ENCODE measurements at places on chromosomes 3 and 15.
A peak's percentile ranks its signal among the peaks of the same experiment; 100 is the strongest.

DNA sequence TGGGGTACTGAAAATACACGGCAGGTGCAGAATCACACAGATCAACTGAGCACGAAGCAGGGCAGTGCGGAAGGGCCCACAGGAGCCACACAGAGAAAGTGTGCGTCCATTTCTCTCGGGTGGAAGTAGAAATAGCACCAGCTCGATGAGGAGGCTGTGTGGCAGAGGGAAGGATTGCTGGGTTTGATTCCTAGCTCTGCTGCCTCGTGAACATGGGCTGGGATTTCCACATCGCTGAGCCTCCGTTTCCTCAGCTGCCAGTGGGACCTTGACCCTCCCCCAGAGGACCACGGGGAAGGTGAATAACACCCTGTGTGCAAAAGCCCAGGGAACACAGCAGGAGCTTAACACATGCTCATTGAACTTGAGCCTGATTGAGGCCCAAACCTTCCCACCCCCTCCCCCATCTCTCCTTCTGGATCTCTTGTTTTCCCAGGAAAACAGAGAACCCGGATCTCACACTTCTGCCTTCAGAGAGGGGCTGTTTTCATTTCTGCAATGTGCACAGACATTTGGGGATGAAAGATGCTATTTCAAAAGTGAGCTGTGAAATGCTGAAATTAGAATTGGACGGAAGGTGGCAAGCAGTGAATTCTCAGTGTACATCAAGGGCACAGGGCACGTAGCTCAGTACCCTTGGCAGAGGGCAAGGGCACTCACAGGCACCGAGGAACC, 38.4 kb downstream of the ABTB1 start:
- DNase-seq, result no peak

DNA sequence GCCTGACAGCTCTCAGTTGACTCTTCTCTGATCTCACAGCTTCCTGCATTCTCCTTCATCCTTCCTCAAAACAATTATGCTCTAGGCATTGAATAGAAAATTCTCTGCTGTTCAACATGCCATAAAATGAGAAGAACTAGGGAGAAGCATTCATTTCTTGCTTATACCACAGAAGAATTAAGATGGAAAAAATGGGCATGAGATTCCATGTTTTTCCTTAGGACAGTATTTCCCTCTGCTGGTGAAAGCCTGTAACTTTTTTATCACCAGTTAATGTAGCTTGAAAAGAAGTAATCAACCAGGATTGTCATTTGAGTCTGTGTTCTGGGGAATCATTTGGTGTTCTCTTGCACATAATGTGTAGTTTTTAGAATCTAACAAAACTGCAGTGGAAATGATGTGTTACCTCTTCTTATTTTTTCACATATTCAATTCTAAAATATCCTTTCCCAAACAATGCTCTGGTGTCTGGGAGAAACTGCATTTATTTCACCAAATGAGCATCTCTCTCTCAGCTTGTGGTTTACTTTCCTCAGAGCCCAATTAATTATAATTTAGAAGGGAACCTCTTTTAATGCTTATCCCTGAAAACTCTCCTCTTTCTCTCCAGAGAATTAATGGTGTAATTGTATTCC, 92.8 kb upstream of the DCBLD2 start:
- DNase-seq, result peak; percentile 63

GRCh38 chr3:151838574-151839312, 24.8 kb downstream of the AADAC start:
- peak; percentile 79 for DNase-seq

DNA sequence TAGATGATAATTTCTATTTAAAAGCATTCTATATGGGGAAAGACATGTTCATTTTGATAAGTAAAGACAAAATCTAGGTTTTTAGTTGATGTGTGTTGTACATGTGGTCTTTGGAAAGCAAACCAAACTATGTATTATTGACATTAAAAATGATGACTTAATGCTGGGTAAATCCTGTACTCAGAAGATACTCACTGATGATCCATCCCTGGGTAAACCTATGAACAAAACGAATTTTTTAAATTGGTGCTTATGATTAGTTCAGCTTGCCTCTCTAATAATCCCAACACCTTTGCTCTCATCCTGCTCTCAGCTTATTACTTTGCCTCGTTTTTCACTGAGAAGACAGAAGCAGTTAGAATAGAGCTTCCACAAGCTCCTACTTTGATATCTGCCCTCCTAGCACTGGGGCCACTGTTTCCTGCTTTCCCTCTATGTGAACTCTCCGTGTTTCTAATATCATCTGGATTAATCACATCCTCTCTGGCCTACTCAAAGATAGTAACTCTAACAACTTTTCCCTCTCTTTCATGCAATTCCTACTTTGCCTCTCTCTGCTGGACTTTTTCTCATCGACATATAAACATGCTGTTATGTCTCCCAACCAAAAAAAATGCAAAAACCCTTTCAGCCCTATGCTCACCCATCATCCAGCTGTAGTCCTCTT, 29.3 kb downstream of the RARRES1 start:
- DNase-seq, result peak; percentile 86

- DNase-seq, result no peak
Observed at GRCh38 chr15:27223179-27223578, 252.2 kb downstream of the GABRG3 start.

- no peak for DNase-seq
Observed at GRCh38 chr3:15345066-15345607, 12.8 kb upstream of the SH3BP5 start.

DNA sequence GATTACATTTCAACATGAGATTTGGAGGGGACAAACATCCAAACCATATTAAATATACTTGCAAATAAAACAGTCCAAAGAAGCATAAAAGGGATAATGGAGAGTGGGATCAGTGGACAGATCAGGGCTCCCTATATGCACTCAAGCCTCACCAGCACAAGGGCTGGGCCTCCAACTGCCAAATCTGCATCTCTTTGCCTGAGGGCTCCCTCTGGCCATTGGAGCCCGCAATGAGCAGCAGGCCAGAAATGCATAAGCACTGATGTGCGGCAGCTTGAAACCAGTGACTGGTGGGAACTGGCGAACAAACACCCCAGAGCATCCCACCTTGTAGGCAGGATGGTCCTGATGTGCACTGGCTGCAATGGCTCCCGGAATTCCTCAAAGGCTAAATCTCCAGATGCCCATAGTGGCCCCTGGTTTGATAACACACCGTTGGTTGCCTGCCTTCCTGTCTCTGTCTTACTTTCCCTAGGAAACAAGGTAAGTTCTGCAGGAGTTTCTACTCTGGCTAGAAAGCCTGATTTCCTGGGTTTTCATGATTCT, 55.9 kb upstream of the POMGNT2 start:
- DNase-seq, result no peak

- DNase-seq, result peak; percentile 74
Observed at GRCh38 chr3:183131735-183132134, 30.8 kb downstream of the LAMP3 start.

- DNase-seq, result no peak
Observed at GRCh38 chr3:158747417-158747816, 15.2 kb upstream of the RARRES1 start.

- no peak for DNase-seq
Observed at GRCh38 chr3:153070511-153070868, 91.5 kb upstream of the RAP2B start.

GRCh38 chr15:31605467-31605931, 278.9 kb downstream of the KLF13 start:
- DNase-seq, result peak; percentile 39

DNA sequence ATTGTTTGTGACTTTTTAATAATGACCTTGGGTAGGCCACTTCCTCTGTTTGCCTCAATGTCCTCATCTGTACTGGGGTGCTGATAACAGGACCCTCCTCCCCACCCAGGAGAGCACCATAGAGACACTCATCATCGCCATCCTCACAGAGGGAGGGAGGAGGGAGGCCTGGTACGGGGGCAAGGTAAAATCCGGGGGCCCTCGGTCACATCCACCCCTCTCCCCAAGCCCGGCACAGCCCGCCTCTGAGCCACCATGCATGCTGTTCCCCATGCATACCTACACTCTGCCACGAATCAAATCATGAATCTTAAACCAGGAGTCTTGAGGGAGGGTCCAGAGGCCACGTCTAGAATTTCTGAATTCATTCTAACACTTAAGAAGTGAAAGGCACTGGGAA, 74.9 kb upstream of the IQSEC1 start:
- DNase-seq, result no peak

DNA sequence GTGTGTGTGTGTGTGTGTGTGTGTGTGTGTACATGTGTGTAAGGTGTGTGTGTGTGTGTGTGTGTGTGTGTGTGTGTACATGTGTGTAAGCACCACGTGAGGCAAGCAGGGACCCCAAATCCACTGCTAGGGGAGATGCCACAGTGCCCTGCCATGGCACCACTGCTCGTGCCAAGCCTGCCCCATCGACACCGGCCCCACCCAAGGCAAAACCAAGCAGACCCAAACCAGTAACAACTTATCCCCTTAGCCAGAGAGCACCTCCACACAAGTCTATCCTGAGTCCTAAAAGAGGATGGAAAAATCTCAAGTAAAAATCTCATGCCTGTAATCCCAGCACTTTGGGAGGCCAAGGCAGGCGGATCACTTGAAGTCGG, 45.1 kb downstream of the BDH1 start:
- no peak for DNase-seq

- no peak for DNase-seq
Observed at GRCh38 chr3:156710429-156710828, 36.0 kb downstream of the TIPARP start.
